ENCODE measurements at places on chromosomes 16 and 17.
A peak's percentile ranks its signal among the peaks of the same experiment; 100 is the strongest.

DNA sequence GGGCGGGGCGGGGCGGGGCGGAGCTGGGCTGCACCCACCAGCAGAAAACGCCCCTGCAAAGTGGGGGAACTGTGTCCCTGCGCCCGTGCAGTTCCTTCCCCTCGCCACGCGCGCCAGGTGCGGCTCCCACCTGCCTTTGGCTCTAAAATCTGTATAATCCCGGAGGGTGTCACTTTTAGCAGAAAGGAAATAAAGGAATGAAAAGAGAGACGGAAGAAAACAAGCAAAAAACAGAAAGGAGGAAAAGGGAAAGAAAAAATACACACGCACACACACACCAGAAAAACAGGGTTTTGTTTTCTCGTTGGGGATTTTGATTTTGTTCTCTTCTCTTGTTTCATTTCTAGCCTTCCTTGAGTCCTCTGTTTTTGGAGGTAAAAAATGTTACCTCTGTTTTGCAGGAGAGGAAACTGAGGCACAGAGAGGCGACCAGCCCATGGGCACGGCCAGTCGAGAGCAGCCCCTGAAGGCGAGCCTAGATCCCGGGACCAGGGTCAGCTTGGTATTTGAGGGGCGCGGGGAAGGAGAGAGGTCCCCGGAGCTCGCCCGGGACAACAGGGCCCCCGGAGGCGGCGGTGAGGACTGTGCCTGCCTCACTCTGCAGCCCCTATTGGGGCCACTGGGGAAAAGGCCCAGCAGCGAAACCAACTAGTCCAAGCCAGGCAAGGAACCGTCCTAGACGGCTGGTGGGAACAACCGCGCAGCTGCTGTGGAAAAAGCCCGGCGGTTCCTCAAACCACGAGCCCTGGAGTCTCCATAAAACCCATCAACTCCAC, 594 bp upstream of the CARHSP1 start:
- DNase-seq: no peak
- peak overlapping the region; percentile 79 for H3K27ac ChIP-seq
- no peaks in the 10 kb centered on the region for H3K36me3 ChIP-seq
- H3K4me1 ChIP-seq: peaks cover 25% of the 10 kb centered on the region

DNA sequence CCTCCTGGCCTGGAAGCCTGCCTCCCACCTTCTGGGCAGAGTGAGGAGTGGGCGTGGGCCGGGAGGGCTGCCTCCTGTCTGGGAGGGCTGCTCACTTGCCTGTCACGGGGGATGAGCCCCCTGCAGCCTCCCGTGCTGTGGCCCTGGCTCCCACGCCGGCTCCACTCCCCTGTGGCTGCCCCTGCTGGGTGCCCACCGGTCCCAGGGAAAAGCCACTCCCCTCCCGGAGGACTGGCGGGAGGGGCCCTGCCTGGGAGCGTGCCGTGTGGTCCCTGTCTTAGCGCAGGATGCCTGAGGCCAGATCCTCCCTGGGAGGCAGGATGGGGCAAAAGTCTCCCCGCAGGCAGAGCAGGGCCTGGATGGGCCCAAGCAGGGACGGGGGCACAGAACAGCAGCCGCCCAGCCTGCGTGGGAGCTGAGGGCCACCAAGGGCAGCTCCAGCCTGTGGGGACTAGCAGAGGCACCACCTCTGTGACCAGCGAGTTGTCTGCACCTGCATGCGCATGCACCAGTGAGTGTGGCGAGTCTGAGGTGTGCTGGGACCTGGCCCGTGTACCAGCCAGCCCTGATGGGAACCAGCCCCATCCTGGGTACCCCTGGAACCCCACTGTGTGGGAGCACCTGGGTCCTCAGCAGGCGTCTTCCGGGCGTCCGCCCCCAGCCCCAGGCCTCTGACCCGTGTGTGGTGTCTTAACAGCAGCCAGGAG, 339.9 kb downstream of the SEC14L1 start:
- no peak overlapping the region for H3K4me3 ChIP-seq
- H3K36me3 ChIP-seq: peaks cover 8% of the 10 kb centered on the region
- no peak overlapping the region for H3K27ac ChIP-seq

DNA sequence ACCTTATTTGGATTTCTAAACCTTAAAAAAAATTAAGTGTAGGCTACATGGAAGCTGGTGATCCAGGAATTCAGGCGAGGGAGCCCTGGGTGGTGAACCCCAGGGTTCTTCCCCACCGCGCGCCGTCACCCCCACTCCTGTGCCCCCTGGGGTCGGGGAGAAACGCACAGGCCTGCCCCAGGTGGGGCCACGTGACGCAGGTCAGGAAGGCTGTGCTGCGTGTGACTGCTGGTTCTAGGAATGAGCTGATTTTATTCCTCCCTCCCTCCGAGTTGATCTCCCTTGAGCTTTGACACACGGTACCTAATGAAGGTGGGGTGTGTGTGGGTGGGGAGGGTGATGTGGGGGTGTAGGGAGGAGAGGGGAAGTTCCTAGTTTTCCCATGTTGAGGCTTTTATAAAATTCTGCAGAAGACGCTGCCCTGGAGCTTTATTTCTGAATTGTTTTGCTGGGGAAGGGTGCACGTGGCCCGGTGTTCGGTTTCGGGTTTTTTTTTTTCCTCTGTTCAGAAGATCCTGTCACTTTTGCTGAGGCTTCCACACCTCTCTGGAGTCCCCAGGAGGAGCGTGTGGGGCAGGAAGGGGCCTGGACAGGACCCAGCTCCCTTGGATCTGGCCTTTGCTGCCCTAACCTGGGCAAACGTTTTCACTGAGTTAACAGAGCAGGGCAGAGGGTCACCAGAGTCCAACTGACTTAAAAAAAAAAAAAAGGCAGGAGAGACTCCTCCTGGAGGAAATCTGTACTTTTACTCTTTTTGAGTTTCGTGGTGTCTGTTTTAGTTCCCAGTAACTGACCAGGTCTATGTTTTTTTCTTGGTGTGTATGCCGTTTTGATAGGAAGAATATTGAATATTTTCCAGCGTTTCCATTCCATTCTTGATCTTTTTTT, 55.8 kb upstream of the GSE1 start:
- peaks cover 52% of the 10 kb centered on the region for H3K4me1 ChIP-seq
- H3K27me3 ChIP-seq: no peaks in the 10 kb centered on the region
- H3K4me3 ChIP-seq: peak overlapping the region; percentile 66

- peaks cover 22% of the 10 kb centered on the region for H3K27me3 ChIP-seq
- DNase-seq: no peak
- no peak overlapping the region for H3K4me3 ChIP-seq
- H3K4me1 ChIP-seq: peaks cover 12% of the 10 kb centered on the region
- no peaks in the 10 kb centered on the region for H3K36me3 ChIP-seq
- no peak overlapping the region for H3K27ac ChIP-seq
These were observed 17.6 kb downstream of the EPOP start for GRCh38 chr17:38656959-38657823.

- H3K27me3 ChIP-seq: peaks cover 11% of the 10 kb centered on the region
- no peak for DNase-seq
- peaks cover 2% of the 10 kb centered on the region for H3K4me1 ChIP-seq
These were observed 180.6 kb downstream of the PCTP start for GRCh38 chr17:55931446-55931845.

DNA sequence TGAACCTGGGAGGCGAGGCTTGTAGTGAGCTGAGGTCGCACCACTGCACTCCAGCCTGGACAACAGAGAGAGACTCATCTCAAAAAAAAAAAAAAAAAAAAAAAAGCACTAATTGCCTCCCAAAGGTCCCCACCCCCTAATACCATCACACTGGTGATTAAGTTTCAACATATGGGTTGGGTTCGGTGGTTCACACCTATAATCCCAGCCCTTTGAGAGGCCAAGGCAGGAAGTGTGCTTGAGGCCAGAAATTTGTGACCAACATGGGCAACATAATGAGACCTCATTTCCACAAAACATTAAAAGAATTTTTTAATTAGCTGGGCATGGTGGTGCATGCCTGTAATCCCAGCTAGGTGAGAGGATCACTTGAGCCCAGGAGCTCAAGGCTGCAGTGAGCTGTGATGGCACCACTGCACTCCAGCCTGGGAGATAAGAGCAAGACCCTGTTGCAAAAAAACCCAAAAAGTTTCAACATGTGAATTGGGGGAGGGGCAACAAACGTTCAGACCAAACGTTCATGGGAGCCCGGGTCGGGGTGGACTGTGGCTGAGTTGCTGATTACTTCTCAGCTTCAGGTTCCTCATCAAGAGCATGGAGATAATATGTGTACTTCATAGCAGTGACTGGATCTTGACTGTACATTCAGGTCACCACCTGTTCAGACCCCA, 62.1 kb upstream of the NOL11 start:
- no peaks in the 10 kb centered on the region for H3K27me3 ChIP-seq
- H3K36me3 ChIP-seq: peaks cover 2% of the 10 kb centered on the region

DNA sequence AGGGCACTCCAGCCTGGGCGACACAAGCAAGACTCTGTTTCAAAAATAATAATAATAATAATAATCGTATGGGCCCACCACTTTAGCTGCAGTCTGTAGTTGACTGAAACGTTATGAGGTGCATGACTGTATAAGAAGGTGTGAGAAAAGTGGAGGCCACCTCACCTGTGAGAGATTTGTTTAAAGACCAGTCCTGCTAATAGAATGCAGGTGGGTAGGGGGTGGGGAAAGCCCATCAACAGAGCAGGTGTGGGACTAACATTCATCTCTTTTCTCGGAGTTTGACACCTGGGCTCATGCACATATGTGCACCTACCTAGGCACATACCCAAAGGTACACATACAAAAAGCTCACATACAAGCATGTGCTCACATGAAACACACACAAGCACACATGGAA, 68.0 kb upstream of the TOB1 start:
- H3K27me3 ChIP-seq: no peaks in the 10 kb centered on the region
- H3K27ac ChIP-seq: no peak overlapping the region

DNA sequence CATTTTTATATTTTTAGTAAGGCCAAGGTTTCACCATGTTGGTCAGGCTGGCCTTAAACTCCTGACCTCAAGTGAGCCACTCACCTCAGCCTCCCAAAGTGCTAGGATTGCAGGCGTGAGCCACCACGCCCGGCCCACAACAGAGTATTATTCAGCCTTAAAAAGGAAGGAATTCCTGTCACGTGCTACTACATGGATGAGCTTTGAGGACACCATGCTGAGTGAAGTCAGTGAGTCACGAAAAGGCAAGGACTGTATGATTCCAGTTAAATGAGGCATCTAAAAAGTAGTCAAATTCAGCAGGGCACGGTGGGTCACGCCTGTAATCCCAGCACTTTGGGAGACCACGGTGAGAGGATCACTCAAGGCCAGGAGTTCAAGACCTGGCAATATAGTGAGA, 9.7 kb downstream of the CSF3 start:
- no peak overlapping the region for H3K27ac ChIP-seq
- H3K4me3 ChIP-seq: no peak overlapping the region
- no peaks in the 10 kb centered on the region for H3K27me3 ChIP-seq
- peaks cover 44% of the 10 kb centered on the region for H3K36me3 ChIP-seq

DNA sequence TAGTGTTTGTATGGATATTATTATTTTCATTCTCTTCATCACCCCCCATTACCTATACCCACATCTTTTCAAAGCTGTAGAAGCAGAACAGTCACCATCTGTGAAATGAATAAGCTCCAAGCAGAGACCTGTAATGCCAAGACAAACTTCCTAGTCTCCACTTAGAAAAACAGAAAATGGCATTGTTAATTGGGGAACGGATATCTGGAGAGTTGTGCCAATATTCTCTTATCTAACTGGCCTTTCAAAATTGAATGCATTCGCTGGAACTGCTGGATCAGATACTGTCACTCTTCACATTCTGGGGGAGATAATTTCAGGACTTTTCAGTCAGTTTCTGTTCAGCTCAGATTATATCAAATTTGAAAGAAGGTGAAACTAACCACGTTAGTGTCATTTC, 464.4 kb upstream of the GOT2 start:
- H3K27ac ChIP-seq: no peak overlapping the region
- no peak for DNase-seq
- H3K36me3 ChIP-seq: no peaks in the 10 kb centered on the region
- H3K4me1 ChIP-seq: no peaks in the 10 kb centered on the region
- peaks cover 27% of the 10 kb centered on the region for H3K27me3 ChIP-seq

DNA sequence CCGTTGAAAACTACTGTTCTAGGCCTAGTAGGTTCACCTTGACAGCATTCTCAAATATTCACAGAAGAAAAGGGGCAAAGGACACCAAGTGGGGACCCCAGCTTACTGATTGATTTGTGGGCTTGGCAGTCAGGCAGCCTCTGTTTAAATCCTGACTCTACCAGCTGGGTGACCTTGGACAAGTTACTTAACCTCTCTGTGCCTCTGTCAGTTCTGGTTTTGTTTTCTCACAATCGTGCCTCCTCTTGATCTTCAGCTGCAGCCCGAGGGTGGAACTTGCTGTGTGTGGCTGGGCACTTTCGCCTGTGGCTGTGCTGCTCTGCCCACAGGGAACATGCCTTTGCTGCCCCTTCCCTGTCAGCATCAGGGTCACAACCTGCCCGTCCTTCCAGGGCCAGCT, 17.8 kb downstream of the RAP1GAP2 start:
- DNase-seq: no peak
- H3K4me3 ChIP-seq: no peak overlapping the region
- no peaks in the 10 kb centered on the region for H3K27me3 ChIP-seq
- no peaks in the 10 kb centered on the region for H3K36me3 ChIP-seq
- H3K4me1 ChIP-seq: peaks cover 6% of the 10 kb centered on the region

DNA sequence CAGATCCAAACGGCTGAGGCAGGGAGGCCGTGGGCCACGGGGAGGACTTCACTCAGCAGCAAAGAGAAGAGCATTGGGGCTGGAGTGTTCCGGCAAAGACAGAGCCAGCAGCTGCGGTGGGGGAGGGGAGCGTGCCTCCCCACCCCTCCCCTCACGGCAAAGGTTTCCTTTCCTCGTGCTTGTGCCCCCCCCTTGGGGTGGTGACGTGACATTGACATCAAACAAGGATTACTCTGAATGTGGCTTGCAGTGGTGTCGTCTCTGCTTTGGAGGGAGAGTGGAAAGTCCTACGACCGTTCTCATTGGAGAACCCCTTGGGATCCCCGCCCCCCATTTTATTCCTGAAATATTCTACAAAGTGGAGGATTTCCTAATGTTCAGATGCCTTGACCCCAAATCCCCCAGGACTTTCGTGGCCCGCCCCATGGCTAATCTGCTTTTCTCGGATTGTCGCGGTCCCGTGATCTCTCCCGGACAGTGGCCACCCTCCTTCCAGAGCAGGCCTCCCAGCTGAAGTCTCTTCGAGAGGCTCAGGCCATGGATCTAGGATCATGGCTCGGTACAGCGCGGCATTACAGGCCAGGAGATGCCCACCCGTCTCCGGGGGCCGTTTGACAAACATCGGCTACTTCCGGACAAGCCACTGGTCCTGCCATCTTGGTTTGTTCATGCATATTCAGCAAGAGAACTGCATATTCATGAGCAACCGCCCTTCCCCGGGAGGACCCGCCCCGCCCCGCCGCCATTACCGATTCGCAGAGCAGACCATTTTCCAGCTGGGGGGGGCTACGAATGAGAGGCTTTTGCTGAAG, 705 bp upstream of the POLR2A start:
- peaks cover 63% of the 10 kb centered on the region for H3K4me1 ChIP-seq
- peak; percentile 86 for DNase-seq
- no peaks in the 10 kb centered on the region for H3K36me3 ChIP-seq
- peak overlapping the region; percentile 97 for H3K4me3 ChIP-seq
- peak overlapping the region; percentile 100 for H3K27ac ChIP-seq

DNA sequence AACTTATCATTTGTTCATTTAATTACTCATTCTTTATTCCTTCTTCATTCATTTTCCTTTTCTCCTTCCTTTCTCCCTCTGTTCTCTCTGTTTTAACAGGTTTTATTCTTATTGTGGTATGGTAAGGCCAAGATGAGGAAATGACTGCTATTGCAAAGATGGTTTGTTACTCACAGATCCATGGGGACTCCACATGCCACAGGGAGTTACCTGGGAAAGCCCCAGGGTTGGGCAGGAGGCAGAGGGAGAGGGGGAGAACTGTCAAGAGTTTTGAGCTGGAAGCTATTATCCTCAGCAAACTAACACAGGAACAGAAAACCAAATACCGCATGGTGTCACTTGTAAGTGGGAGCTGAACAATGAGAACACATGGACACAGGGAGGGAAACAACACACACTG, 453.3 kb downstream of the WWOX start:
- no peak overlapping the region for H3K4me3 ChIP-seq
- no peaks in the 10 kb centered on the region for H3K36me3 ChIP-seq
- peaks cover 15% of the 10 kb centered on the region for H3K27me3 ChIP-seq
- H3K4me1 ChIP-seq: no peaks in the 10 kb centered on the region
- H3K27ac ChIP-seq: no peak overlapping the region
